T-helper 2 cell (primary cell): ENCODE measurements at places on chromosomes 12 and 14.

- DNase-seq: no peak
These were observed 8.9 kb upstream of the NAV3 start for GRCh38 chr12:77821699-77822203.

GRCh38 chr12:30169839-30170591 is 386.3 kb upstream of the TMTC1 start:
- DNase-seq: no peak

DNA sequence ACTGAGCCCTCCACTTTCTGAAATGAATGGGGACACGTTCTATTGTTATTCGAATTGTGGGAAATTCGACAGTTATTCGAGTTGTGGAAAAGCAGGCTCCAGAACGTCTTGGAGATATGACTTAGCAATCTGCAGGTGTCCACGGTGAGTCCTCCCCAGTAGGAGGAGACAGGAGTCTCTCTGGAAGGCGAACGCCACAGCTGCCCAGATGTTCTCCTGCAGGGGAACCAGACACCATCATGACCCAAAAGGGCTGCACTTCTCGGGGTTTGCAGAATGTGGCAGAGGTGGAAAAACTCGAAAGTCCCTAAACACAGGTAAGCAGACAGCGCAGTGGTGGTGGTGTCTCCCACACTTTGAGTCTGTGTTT is 363.6 kb upstream of the SFSWAP start:
- DNase-seq: no peak

GRCh38 chr12:89490922-89491321 is 33.7 kb downstream of the GALNT4 start:
- no peak for DNase-seq
